ENCODE measurements at places on chromosomes 4 and X.

DNA sequence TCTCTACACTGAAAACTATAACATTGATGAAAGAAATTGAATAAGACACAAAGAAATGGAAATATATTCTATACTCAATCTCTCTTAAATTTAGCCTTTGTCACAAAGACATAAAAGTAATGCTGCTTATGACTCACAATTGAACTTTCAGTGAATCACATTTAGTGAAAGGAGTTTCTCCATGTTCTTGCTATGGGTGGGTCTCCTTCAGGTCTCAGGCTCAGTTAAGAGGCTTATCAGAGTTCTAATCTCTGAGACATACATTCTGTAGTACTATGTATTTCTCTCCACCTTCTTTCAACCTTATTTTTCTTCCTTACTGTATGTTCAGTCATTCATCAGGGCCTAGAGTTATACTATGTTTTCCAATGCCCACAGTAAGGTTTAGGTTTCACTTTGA, 220.9 kb downstream of the DTHD1 start:
- H3K4me3 ChIP-seq: no peak overlapping the region
- no peaks in the 10 kb centered on the region for H3K27me3 ChIP-seq
- no peak for DNase-seq
- H3K27ac ChIP-seq: no peak overlapping the region
- H3K36me3 ChIP-seq: no peaks in the 10 kb centered on the region

DNA sequence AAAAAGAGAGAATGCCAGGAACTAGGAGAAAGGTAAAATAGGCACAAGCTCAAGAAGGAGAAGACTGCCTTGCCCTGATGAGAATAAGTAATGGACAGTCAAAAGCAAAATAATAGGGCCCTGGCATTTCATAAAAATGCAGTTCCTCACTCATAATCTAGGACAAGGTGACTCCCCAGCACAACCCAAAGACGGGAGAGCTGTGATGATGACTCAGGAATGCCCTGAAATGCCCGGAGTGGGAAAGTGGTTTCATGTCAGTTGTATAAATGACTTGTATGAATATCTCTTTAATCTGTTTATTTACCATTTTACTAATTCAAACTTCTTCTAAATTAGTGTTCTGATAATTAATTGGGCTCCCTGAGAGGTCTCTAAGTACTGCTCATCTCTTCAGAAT, 28.8 kb upstream of the SETD7 start:
- H3K36me3 ChIP-seq: no peaks in the 10 kb centered on the region
- H3K27ac ChIP-seq: no peak overlapping the region
- DNase-seq: no peak
- H3K4me1 ChIP-seq: no peaks in the 10 kb centered on the region
- peaks cover 4% of the 10 kb centered on the region for H3K27me3 ChIP-seq

DNA sequence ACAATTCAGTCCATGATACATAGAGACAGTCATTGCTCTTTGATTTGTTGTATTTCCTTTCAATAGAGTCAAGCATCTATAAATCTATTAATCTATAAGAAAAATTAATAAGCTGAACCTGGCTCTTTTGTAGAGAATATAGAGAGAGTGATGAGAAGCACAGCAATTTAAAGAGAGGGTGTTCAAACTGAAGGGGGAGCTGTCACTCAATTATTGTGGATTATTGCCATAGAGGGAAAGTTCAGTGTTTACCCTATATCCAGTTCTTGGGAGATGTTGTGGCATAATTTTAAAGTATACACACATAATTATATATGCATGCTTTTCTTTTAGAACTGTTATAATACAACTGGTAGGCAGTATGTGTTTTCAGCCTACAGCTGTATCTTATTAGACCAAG, 1469.0 kb upstream of the PABPC4L start:
- no peaks in the 10 kb centered on the region for H3K27me3 ChIP-seq
- no peak overlapping the region for H3K4me3 ChIP-seq

DNA sequence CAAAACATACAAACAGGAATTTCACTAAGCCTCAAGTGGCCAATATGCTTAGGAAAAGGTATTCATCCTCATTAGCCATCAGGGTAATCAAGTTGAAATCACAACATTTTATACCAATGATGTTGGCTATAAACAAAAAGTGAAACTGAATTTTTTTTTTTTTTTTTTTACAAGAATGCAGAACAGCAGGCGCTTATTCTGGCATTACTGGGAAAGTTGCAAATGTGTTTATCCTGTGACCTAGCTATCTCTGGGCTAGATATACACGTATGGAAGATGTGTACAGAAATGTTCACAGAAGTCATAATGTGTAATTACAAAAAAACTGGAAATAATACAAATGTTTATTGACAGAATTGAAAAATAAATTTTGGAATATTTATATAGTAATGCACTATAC, 1430.4 kb upstream of the TENM3 start:
- no peak overlapping the region for H3K27ac ChIP-seq
- DNase-seq: no peak
- no peaks in the 10 kb centered on the region for H3K36me3 ChIP-seq
- no peaks in the 10 kb centered on the region for H3K27me3 ChIP-seq
- no peaks in the 10 kb centered on the region for H3K4me1 ChIP-seq
- H3K4me3 ChIP-seq: no peak overlapping the region

DNA sequence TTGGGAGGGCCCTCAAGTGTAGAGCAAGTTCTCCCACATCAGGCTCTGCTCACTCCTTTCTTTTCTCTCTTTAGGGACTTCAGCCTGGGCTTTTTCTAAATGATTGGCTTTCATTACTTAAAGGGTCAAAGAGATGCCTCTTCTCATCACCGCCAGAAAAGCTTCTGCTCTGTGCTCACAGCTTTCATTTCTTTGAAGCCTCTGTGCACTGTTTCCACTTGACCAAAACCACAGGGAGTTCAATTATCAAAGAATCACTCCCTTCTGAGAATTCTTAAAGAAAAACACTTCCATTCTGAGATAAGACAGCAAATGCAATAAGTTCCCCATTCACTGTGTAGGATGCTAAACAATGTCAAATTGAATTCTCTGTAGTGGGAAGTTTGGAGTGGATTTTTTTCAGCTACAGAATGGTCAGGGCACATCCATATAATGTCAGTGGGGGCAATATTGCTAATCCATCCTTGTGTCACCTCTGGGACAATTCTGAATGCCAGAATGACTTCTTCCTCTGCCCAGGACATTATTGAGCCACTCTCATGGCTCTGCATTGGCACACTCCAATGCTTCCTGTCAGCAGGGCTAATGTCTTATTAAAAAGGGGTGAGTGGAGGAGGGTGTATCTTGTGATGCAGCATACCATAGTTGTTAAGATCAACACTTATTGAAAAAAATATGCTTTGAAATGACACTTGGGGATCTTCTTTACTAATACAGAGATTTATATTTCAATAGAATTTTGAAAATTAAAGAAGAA, 217.6 kb downstream of the SNCA start:
- H3K27ac ChIP-seq: no peak overlapping the region
- DNase-seq: no peak
- H3K4me3 ChIP-seq: no peak overlapping the region
- no peaks in the 10 kb centered on the region for H3K36me3 ChIP-seq
- H3K27me3 ChIP-seq: no peaks in the 10 kb centered on the region

GRCh38 chr4:8409264-8410065, 31.1 kb downstream of the ACOX3 start:
- H3K36me3 ChIP-seq: peaks cover 21% of the 10 kb centered on the region
- H3K27ac ChIP-seq: no peak overlapping the region
- H3K4me1 ChIP-seq: no peaks in the 10 kb centered on the region
- no peak for DNase-seq
- no peaks in the 10 kb centered on the region for H3K27me3 ChIP-seq
